Naive B cell (primary cell): ENCODE measurements at places on chromosomes 4 and X. TPM values are rescaled to one million over a fixed set of nuclear protein-coding genes. Genes with fewer than 3 reads are reported as not detected.

Gene GABRG1
- polyA plus RNA-seq = not detected

Gene CLDN2
- not detected for polyA plus RNA-seq

Gene FRMD7
- polyA plus RNA-seq = not detected

Gene C1QTNF7
- polyA plus RNA-seq = not detected

Gene SPON2
- polyA plus RNA-seq = 4.1 TPM

Gene MAGED4
- 0.37 TPM for polyA plus RNA-seq

Gene SSX4
- polyA plus RNA-seq = not detected

DNA sequence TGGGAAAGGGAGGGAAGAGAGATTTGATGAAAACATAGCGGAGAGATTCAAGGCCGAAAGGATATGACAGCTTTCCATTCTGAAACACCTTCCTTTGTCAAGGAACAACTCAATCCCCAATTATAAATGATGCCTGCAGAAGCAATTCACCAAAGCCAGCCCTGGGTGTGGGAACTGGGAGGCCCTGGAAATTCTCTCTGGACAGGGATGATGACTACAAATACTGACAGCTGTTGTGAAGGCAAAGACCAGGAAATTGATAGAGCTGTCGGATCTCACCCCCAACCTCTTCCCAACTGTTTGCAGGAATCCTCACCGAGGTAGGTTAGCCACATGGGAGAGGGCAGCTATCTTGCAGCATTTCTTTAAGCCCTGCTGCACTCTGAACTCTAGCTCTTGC is 54.3 kb downstream of the CCDC149 start:
- no peaks in the 10 kb centered on the region for H3K36me3 ChIP-seq
- H3K4me3 ChIP-seq = no peak overlapping the region
- H3K27ac ChIP-seq = no peak overlapping the region
- H3K27me3 ChIP-seq = peaks cover 8% of the 10 kb centered on the region

DNA sequence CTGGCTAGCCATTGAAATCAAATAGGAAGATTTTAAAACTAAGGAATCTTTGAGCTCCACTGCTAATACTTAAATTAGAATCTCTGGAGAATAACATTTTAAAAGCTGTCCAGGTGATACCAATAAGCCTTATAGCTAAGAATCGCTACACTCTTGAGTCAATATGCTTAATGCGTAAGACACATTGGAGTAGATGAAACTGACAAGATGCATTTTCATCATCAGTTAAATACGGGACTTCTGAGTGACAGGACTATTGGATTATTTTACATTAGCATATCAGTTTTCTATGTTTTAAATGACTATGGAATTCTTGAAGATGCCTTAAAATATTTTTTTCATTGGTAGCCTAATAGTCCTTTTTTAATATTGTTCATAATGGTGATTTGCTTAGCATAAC is 80.2 kb downstream of the ATOH1 start:
- H3K27me3 ChIP-seq = no peaks in the 10 kb centered on the region
- H3K4me1 ChIP-seq = no peaks in the 10 kb centered on the region
- no peak overlapping the region for H3K4me3 ChIP-seq

DNA sequence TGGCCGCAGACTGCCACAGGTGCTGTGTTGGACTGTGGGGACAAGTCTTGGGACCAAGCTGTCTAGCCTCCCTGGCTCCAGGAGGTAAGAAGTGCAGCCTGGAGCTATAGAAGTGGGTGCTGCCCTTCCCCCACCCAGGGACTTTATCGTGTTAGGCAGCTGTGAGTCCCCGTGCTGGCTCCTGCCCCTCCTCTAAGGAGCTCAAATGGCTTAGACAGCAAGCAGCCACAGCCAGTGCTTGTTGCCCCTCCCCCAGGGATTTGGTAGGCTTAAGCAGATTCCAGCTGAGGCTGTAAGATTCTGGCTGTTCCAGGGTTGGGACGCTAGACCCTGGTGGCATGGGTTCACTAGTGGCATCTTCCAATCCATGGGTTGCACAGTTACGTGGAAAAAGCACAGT is 979.4 kb upstream of the PCDH10 start:
- H3K4me1 ChIP-seq = no peaks in the 10 kb centered on the region
- no peak for DNase-seq
- H3K27me3 ChIP-seq = no peaks in the 10 kb centered on the region
- H3K36me3 ChIP-seq = no peaks in the 10 kb centered on the region
- H3K27ac ChIP-seq = no peak overlapping the region
- H3K4me3 ChIP-seq = no peak overlapping the region

DNA sequence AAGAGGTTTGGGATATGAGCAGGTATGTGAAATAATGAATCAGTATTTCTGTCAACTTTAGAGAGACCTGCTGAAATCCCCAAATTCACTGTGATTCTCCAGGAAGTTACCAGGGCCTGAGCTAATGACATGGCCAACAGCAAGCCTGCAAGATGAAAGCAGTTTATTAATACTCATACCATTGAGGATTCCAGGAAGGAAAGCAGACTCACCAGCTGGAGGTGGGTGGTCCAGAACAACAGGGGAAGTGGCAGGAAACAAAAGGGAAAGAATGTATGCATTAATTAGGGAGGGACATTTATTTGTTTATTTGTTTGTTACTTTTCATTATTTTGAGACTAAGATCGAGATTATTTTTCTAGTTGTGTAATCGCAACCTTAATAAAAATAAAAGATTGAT is 196.6 kb upstream of the AGA start:
- no peaks in the 10 kb centered on the region for H3K36me3 ChIP-seq
- DNase-seq = no peak
- no peak overlapping the region for H3K27ac ChIP-seq
- H3K27me3 ChIP-seq = no peaks in the 10 kb centered on the region
- H3K4me1 ChIP-seq = no peaks in the 10 kb centered on the region

GRCh38 chrX:31126205-31126604 is 54.4 kb upstream of the FTHL17 start:
- H3K36me3 ChIP-seq = no peaks in the 10 kb centered on the region
- H3K4me3 ChIP-seq = no peak overlapping the region
- H3K27me3 ChIP-seq = no peaks in the 10 kb centered on the region
- H3K4me1 ChIP-seq = no peaks in the 10 kb centered on the region
- no peak for DNase-seq

DNA sequence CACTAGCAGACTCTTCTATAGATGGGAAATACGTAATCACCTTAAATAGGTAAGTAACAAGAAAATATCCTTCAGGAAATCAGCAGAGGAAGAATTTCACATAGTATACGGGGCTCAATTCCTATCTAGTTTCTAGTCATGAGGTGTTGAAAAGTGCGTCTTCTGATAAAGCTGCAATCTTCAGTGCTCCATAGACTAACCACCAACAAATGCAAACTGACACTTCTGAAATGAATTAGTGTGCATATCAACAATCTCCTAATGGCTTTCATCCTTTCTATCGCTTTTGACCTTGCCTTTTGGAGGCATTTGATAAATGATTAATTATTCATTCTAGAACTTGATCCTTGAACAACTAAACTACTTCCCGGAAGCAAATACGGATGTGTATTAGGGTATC is 2306.6 kb upstream of the AGA start:
- H3K4me3 ChIP-seq = no peak overlapping the region
- no peaks in the 10 kb centered on the region for H3K4me1 ChIP-seq
- no peak for DNase-seq
- no peak overlapping the region for H3K27ac ChIP-seq

DNA sequence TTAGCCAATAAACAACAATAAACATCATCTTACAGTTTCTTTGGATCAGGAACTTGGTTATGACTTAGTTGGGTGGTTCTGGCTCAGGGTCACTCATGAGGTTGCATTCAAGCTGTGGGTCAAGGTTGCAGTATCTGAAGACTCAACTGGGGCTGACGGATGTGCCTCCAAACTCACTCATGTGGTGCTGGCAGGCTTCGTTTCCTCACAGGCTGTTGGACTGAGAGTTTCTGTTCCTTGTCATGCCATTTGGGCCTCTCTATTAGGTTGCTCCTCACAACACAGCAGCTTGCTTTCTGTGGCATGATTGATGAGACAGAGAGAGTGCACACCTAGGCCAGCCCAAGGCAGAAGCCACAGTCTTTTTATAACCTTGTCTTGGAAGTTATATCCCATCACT is 20.7 kb downstream of the FRMPD3 start:
- no peaks in the 10 kb centered on the region for H3K36me3 ChIP-seq
- DNase-seq = no peak
- no peak overlapping the region for H3K4me3 ChIP-seq
- no peak overlapping the region for H3K27ac ChIP-seq

- no peak for DNase-seq
- no peaks in the 10 kb centered on the region for H3K36me3 ChIP-seq
- no peaks in the 10 kb centered on the region for H3K27me3 ChIP-seq
- no peaks in the 10 kb centered on the region for H3K4me1 ChIP-seq
- H3K27ac ChIP-seq = no peak overlapping the region
Measured at GRCh38 chr4:13856387-13856786, 228.9 kb upstream of the BOD1L1 start.

- peaks cover 27% of the 10 kb centered on the region for H3K4me1 ChIP-seq
- H3K27me3 ChIP-seq = peaks cover 56% of the 10 kb centered on the region
- no peak for DNase-seq
Measured at GRCh38 chrX:72306085-72306801, 529 bp upstream of the CITED1 start.

DNA sequence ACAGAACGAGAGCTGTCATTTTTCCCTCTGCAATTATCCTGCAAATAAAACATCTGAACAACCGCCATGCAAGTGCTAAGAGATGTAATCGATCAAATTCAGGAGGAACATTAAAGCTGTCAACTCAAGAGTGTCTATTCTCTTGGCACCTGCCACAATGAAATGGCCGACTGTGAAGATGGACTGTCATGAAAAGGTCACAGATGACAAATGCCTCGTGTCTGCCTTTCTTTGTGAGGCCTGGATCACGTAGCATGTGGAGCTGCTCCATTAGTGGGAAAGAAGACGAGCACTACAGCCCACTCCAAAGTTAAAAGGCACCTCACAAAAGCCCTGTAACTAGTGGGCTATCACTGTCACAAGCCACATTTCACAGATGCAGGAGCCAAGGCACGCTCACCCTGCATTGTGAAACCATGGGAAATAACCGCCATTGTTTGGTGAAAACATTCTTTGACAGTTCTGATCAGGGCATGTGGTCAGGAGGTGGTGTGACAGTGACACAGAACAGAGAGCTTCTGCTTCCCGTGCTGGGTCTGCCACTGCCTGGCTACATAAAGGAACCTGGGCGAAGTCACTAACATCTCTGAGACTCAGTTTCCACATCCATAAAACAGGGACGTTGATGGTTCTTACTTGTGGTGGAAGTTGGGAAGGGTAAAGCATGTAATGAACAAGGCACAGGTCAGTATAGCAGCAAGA is 98.9 kb downstream of the EVC2 start:
- no peaks in the 10 kb centered on the region for H3K27me3 ChIP-seq
- H3K4me3 ChIP-seq = no peak overlapping the region

GRCh38 chrX:153565996-153566580 is 32.9 kb downstream of the CCNQ start:
- no peak overlapping the region for H3K27ac ChIP-seq
- H3K4me3 ChIP-seq = no peak overlapping the region
- peaks cover 8% of the 10 kb centered on the region for H3K27me3 ChIP-seq
- peaks cover 11% of the 10 kb centered on the region for H3K4me1 ChIP-seq

GRCh38 chr4:545612-546011 is 30.5 kb downstream of the TMEM271 start:
- H3K27ac ChIP-seq = no peak overlapping the region
- DNase-seq = no peak
- no peaks in the 10 kb centered on the region for H3K4me1 ChIP-seq
- H3K36me3 ChIP-seq = no peaks in the 10 kb centered on the region

DNA sequence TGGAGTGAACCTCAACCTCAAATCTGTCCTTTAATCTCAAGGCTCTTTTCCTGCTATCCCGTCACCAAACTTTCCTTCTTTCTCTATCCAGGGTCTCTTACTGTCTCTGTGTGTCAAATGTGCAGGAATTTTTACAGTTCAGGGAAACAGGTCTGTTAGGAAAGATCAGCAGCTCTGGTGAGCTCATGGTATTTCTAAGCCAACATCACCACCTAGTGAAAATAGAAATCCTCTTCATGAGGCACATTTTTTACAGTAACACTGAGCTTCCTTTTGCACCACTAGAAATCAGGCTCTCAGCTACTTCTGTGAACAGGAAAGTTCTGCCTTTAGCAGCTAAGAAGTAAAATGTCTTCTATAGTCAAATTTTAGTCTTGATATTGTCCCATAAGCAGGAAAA is 39.6 kb downstream of the NUDT11 start:
- H3K27ac ChIP-seq = no peak overlapping the region
- no peaks in the 10 kb centered on the region for H3K4me1 ChIP-seq
- H3K27me3 ChIP-seq = peaks cover 5% of the 10 kb centered on the region
- H3K4me3 ChIP-seq = no peak overlapping the region
- no peak for DNase-seq

DNA sequence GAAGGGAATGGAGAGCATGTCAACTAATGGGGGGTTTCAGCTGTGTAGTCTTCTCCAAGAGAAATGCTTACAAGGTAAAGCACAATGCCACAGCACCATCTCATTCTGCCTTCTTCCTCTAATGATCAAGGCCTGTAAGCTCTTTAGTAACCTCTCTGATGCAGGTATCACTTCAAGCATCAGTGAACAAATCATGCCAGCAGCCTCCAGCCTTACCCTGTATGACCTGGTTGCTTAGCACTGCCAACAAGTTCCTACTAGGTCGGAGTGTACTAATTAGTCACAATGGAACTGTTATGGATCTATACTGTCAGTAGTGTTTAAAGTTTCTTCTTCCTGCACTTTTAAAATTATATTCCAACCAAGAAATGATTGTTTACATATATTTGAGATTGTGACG is 197.7 kb downstream of the GRID2 start:
- no peaks in the 10 kb centered on the region for H3K4me1 ChIP-seq
- H3K4me3 ChIP-seq = no peak overlapping the region
- no peak overlapping the region for H3K27ac ChIP-seq
- no peaks in the 10 kb centered on the region for H3K27me3 ChIP-seq

- no peak for DNase-seq
- no peaks in the 10 kb centered on the region for H3K36me3 ChIP-seq
- H3K4me1 ChIP-seq = peaks cover 9% of the 10 kb centered on the region
- H3K27me3 ChIP-seq = peaks cover 6% of the 10 kb centered on the region
- no peak overlapping the region for H3K4me3 ChIP-seq
Measured at GRCh38 chr4:75172551-75172950, 239.6 kb downstream of the PARM1 start.

DNA sequence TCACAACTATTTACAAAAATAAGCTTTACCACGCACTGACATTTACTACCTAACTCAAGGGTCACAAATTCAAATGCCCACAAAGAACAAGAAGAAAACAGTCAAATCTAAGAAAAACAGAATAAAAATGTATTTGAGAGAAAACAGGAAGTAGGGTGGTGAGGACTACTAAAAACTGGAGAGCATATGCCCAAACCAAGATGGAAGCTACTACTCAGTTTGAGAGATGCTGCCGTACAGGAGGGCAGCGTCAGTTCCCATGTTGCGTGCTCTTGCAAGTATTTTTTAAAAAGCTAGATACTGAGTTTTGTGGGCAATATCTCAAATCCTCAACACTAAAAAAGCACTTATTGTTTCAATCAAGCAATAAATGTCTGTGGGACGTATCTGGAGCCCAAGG is 16.2 kb downstream of the HNRNPD start:
- DNase-seq = no peak
- H3K4me1 ChIP-seq = peaks cover 40% of the 10 kb centered on the region
- no peaks in the 10 kb centered on the region for H3K27me3 ChIP-seq
- peaks cover 21% of the 10 kb centered on the region for H3K36me3 ChIP-seq
- no peak overlapping the region for H3K4me3 ChIP-seq
